Suprapubic skin (tissue), 4 donors: ENCODE measurements at places on chromosomes 7 and 10.

- no peak for DNase-seq
Measured at GRCh38 chr10:113341138-113341537, 211.7 kb upstream of the HABP2 start.

DNA sequence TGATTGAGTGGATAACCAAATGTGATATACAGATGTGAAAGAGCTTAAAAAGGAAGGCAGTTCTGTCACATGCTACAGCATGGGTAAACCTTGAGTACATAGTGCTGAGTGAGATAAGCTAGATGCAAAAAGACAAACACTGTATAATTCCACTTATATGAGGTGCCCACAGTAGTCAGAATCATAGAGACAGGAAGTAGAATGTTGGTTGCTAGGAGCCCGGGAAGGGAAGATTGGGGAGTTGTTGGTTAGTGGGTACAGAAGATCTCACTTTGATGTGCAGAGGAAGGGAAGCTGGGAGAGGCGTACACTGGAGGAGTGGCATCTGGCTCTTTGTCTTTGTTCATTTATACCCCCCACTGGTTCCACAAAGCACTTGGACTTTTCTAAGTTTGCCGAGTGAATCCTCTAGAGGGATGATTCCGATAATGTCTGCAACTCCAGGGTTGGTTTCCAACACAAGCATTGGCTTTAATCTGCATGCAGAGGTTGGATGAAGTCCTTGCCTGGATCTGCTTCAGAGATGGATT lies 39.5 kb downstream of the TSPAN14 start:
- DNase-seq, result no peak

- no peak for DNase-seq
Measured at GRCh38 chr7:32364581-32364980, 125.6 kb downstream of the LSM5 start.

DNA sequence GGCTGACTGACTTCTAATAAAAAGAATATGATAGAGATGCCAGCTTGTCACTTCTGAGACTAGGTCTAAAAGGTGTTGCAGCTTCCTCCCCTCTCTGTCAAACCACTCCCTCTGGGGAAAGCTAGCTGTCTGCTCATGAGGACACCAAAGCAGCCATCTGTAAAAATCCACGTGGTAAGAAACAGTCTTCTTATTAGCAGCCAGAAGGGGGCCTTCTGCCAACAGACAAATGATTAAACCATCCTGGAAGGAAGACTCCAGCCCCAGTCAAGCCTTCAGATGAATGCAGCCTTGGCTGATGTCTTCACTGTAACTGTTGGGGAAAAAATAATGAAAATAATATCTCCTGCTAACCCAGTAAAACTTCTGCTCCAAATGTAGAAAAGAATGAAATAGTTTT lies 41.9 kb upstream of the DAGLB start:
- DNase-seq, result no peak

DNA sequence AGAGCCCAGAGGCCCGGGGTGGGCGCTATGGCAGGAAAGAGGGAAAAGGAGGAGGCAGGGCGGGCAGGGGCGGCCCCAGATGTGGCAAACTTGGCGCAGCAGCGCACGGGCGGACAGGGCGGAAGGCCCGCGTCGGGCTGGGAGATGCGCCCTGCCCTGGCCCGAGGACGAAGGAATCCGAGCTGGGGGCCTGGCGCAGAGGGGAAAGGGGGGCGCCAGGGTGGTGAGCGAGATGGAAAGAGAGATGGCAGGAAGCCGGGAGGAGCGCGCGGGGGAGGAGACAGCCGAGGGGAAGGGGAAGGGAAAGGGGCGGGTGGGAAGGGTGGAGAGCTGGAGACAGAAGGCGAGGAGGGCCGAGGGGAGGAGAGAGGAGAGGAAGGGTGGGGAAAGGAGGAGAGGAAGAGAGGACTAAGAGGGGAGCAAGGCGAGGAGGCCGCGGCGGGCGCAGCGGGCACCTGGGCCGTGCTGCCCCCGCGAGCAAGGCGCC lies at the start of gene MARVELD1:
TSS of gene MARVELD1 (plus strand) at position 392 of the 487 bp plus-strand sequence. CDS start 147 bp downstream, outside the sequence.
- peak; percentile 85 for DNase-seq

DNA sequence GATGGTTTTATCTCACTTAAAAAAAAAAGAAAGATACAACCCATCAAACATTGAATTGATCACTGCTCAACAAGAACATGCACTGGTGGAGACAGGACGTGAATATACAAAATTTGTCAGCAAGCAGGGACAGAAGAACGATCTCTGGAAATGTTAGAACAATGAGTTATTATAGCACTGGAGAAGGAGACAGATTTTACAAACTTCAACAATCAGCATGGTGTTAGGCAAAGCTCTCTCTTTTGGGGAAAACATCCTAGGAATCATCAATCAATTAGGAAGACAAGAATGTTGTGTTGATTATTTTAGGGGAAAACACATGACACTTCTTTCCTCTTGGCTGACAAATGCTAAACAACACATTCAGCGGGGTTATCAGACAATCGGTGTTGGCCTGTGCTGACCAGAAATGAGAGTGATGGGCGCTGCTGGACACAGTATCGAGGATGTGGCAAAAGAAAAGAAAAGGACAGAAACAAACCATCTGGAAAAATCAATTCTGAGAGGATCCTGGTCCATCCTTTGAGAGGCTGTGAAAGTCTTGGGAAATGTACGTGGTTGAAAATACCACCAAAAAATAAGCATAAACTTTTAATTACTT lies 103.9 kb downstream of the RAPGEF5 start:
- no peak for DNase-seq
